Activated T-helper 1 cell treated with anti-CD3 and anti-CD28 coated beads, Interleukin-12 subunit alpha, Interleukin-12 subunit beta, Interleukin-2, Interleukin-4 antibody, amounts not matched to agents 30 ng/mL and 10 ng/mL and 1 ng/mL, durations not matched to agents 14 hours and 24 hours and 36 hours (primary cell): ENCODE measurements at places on chromosomes 6 and 20. TPM values are rescaled to one million over a fixed set of nuclear protein-coding genes. Genes with fewer than 3 reads are reported as not detected.
A peak's percentile ranks its signal among the peaks of the same experiment; 100 is the strongest.

DNA sequence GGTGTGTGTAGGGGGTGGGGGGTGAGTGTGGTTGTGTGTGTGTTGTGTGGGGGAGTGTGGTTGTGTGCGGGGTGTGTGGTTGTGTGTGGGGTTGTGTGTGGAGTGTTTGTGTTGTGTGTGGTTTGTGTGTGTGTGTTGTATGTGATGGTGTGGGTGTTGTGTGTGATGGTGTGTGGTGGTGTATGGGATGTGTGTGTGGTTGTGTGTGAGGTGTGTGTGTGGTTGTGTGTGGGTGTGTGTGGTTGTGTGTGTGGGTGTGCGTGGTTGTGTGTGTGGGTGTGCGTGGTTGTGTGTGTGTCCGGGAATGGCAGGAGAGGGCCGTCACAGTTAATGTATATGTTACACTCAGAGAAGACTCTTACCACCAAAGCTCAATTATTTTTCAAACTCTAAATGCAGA lies 79.8 kb downstream of the TBXT start:
- DNase-seq, result no peak

DNA sequence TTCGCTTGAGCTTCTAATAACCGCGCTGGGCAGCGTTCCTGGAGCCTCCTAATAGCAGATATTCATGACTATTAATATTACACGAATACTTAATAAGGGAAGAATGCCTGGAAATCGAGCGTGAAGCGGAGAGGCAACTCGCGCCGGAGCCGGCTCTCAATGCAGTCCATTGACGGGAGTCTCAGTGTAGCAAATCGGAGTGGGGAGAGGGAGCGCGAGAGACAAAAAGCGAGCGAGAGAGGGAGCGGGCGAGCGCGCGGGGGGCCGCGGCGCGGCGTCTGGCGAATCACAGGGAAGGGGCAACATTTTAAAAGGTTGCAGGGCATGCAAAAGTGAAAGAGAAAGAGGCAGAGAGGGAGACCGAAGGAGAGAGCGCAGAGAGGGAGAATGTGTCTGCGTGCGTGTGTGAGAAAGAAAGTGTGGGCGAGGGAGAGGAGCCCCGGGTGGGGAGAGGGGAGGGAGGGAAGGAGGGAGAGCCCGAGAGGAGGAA lies 2.9 kb downstream of the TFAP2A start:
- DNase-seq, result peak; percentile 38

DNA sequence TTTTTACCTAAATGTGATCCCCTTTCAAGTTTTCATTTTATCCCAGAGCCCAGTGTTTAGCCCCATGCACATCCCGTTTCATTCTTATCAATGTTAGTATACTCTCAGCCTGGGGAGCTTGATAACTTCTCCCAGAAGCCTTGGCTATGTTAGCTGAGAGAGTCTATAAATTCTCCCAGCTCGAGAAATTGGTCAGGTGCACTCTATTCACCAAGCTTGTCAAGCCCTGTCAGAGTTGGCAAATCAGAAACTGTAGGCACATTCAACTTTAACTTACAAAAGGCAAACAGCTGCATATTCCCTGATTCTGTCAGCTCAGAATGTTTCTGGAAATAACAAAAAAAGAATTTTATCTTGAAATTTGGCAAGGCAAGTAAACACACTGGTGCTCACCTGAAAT lies 62.2 kb upstream of the IMPG1 start:
- DNase-seq, result no peak

- DNase-seq, result peak; percentile 64
These were observed 119.1 kb downstream of the DHX35 start for GRCh38 chr20:39081255-39081654.

GRCh38 chr6:134021396-134022122 lies 30.9 kb downstream of the SLC2A12 start:
- DNase-seq, result no peak

MYB gene
- 57.3 and 60.4 TPM in 2 replicates for total RNA-seq

DNA sequence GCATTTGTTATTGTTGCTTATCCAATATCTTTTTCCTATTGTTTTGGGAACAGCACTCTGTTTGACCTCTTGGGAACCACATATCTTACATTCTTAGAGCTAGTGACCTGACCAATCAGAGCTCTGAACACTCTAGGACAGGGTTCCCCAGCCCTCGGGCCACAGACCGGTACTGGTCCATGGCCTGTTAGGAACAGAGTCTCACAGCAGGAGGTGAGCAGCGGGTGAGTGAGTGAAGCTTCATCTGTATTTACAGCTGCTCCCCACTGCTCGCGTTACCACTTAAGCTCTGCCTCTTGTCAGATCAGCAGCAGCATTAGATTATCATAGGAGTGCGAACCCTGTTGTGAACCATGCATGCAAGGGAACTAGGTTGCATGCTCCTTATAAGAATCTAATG lies 226.0 kb upstream of the TSHZ2 start:
- no peak for DNase-seq

DNA sequence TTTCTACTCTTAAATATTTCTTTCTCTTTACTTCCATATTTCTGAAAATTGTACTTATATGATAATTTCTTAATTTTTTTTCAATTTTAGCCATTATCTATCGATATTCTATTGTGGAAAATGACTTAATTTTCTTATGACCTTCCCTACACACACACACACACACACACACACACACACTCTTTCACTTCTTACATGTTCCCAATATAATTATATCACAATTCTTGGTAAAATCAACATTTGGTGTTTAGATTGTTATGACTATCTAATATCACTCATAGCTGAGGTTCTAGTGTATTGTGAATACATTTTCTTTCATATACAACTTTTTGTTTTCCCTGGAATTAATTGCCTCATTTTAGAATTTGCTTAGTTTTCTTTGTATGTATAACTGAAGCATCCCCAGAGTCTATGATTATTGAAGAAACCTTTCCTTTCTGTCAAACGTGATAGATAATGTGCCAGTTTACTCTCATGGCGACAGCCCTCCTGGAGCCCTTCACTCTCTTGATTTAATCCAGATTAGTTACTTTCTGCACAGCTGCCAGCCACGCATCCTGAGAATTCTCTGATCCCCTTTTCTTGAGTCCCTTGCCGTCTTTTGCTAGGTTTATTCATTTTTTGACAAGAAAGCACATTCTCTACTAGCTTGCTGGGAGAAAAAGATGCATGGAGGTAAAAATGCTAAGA lies 63.4 kb downstream of the RNF182 start:
- no peak for DNase-seq

GRCh38 chr20:17666481-17666880 lies 15.6 kb downstream of the RRBP1 start:
- DNase-seq, result no peak

DNA sequence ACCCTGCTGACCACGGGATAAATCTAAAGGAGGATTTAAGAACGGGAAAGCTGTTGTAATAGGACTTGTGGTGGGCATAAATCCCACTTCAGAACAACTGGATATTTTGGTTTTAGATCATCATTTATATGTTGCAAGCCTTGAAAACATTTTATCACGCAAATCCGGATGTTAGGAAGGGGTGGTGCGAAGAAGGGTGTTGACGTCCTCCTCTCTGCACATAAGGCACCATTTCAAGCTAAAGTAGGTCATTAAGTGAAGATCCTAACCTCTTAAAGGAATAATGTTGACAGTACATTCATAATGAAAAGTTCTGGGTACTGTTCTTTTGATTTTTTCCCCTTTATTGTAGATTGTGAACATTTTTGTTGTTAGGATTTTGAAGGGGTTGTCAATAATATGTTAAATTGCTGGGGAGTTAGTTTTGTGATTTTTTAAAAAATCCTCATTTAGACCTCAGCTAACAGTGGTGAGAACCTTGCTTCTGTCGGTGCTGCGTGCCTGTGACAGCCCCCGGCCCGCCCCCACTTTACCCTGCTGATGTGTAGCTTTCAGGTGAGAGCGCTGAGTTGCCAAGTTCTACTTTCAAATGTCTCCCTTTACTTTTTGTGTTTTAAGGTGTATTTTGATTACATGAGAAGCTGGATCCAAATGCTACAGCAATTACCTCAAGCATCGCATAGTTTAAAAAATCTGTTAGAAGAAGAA lies 88.8 kb downstream of the MAP3K4 start:
- DNase-seq, result no peak

- DNase-seq, result no peak
These were observed 9.7 kb downstream of the DDRGK1 start for GRCh38 chr20:3194617-3195280.

- no peak for DNase-seq
These were observed 143.9 kb downstream of the DTNBP1 start for GRCh38 chr6:15518878-15519277.

DOK5 gene
- total RNA-seq, result 25.2 and 27.7 TPM in 2 replicates

- DNase-seq, result no peak
These were observed 586 bp upstream of the LST1 start for GRCh38 chr6:31585491-31585890.

GRCh38 chr6:150891888-150892485 lies 26.5 kb downstream of the MTHFD1L start:
- peak; percentile 45 for DNase-seq

DNA sequence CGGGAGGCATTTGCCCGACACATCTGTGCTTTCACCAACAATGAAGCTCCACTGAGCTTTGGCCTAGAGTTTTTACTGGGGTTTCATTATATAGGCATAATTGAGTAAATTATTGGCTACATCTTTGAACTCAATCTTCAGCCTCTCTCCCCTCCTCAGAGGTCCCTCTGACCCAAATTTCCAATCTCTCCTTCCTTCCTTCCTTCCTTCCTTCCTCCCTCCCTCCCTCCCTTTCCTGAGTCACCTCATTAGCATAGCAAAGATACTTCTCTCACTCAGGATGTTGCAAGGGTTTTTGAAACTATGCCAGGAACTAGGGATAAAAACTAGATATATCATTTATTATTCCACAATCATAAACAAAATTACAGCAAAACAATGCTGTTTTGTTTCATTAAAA lies 238.2 kb upstream of the PRND start:
- no peak for DNase-seq

GSS gene
- 64.1 and 68.0 TPM in 2 replicates for total RNA-seq

NELFE gene
- total RNA-seq, result 92.3 and 97.7 TPM in 2 replicates

DNA sequence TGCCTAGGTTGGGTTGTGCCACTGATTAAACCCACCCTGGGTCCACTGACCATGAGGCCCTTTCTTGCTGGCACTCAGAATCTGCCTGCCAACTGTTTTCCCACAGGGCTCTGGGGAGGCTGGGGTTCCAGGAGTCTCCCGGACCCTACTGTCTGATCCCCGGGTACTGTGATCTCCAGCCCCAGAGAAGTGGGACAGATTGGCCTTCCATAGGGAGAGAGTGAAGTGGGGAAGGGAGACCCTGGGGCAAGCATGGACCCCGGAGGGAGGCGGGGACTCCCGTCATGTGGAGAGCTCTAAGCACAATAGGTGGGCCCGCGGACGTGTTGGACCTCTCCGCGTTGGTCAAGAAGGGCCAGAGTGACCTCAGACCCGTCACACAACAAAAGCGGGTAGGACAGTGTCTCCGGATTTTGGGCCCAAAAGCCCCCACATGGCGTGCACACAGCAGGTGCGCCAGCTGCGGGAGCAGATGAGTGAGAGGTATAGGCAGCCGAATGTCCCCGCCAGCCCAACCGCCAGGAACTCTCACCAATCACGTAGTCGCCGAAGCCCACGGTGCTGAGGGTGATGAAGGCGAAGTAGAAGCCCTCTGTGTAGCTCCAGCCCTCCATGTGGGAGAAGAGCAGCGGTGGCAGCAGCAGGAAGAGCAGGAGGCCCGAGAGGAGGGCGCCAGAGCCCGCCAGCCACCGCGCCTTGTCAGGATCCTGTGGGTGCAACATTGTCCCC lies 10.6 kb downstream of the KCNK17 start:
- no peak for DNase-seq

TCF21 gene
- total RNA-seq, result not detected in 2 replicates

CST4 gene
- total RNA-seq, result not detected in 2 replicates

- no peak for DNase-seq
These were observed 1.3 kb upstream of the SIRPA start for GRCh38 chr20:1893721-1894470.

GRCh38 chr20:44115181-44115580 lies 71.8 kb downstream of the JPH2 start:
- no peak for DNase-seq

GRCh38 chr6:5036269-5036668 lies 32.4 kb upstream of the RPP40 start:
- DNase-seq, result no peak

SLC22A2 gene
- total RNA-seq, result not detected in 2 replicates

GRCh38 chr6:111743862-111744692 lies 129.2 kb downstream of the FYN start:
- DNase-seq, result no peak

MAK gene
- total RNA-seq, result 0.67 and 0.73 TPM in 2 replicates

DNA sequence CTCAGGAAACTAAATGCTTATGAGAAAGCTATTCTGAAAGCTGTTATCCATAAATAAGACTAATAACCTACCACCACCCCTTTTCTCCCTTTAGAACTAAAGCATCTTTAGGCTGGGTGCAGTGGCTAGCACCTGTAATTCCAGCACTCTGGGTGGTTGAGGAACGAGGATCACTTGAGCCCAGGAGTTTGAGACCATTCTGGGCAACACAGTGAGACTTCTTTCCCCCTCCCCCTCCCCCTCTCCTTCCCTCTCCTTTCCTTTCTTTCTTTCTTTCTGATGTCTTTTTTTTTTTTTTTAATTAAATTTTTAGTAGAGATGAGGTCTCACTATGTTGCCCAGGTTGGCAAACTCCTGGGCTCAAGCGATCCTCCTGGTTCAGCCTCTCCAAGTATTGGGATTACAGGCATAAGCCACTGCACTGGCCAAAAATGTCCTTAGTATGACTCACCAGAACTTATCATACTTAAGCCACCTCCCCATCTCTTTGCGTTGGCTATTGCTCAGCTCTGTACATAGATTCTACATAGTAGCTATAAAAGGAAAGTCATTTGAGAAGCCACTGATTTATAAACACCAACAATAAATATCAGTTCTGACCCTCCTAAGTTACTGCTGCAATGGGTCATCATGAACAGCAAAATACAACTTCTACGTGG lies 54.8 kb upstream of the SPDEF start:
- DNase-seq, result no peak

OXT gene
- total RNA-seq, result not detected in 2 replicates

- no peak for DNase-seq
These were observed 335.5 kb upstream of the POU3F2 start for GRCh38 chr6:98498866-98499265.

MYBL2 gene
- total RNA-seq, result 95.1 and 95.5 TPM in 2 replicates

DNA sequence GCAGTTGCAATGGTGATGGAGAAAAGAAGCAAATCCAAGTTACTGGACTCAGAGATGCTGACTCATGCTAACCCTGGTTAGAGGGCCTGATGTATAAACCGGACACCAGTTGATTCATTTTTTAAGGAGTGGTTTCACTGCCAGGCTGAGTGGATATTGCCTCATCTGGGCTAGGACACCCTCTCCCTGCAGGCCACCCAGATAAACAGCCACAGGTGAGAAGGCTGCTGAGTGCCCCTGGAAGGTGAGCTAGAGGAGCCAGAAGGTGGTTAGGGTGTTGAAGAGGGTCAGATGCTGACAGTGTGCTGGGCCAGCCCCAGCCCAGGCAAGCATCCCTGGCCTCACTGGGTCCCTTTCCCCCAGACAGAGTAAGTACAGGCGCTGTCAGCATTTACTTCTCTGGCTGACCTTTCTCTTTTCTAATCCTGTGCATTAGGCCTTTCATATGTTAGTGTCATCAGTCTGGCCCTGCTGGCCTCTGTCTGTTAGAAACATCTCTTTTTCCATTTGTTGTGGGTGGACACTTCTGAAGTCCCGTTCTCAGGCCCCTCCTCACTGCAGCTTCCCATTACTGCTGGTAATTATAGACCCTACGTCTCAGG lies 13.5 kb downstream of the EPB41L1 start:
- no peak for DNase-seq

TFAP2A gene
- total RNA-seq, result not detected in 2 replicates

GRCh38 chr20:63882257-63883200 lies 12.4 kb upstream of the DNAJC5 start:
- DNase-seq, result no peak

RCAN2 gene
- 0.44 and 0.59 TPM in 2 replicates for total RNA-seq

GRCh38 chr20:5674176-5674660 lies 76.0 kb upstream of the SHLD1 start:
- no peak for DNase-seq
